ENCODE measurements at places on chromosomes 13 and 19.

DNA sequence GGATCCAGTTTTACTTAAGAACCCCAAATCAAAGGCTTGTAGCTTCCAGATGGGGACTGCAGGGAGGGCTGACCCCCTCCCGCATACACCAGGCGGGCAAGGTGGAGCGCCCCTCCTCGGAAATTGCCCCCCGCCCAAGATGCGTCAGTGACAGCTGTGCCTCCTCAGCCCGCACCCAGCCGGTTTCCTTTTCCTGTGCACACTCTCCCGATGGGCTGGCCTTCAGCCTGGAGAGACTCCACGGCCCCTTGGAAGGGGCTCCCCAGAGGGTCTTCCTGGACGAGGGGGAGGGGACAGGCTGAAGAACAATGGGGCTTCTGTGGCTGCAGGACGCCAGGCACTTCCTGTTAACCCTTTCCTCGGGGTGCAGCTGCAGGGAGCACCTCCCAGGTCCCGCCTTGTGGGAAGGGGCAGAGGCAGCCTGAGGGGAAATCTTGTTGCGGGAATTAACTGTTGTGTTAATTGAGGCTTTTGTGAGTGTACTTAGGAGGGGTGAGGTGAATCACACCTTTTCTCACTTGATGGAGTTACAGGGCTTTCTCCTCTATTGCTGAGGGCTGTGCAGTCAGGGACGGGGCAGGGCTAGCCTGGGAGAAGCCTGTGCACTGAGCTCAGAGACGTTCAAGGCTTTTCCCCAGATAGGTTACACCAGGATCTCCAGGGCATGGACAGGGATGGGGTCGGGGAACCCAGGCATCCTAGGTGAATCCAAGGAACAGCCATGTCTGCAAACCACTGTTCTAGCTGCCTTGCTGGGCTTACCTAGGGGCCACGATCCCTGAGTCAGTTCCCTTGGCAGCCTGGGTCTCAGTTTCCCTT lies 14.3 kb downstream of the IER2 start:
- peak; percentile 62 for DNase-seq

- DNase-seq, result peak; percentile 96
Observed at GRCh38 chr19:52535771-52536447, 8.4 kb downstream of the ZNF808 start.

- no peak for DNase-seq
Observed at GRCh38 chr13:62085337-62086229, 669.9 kb upstream of the PCDH20 start.

DNA sequence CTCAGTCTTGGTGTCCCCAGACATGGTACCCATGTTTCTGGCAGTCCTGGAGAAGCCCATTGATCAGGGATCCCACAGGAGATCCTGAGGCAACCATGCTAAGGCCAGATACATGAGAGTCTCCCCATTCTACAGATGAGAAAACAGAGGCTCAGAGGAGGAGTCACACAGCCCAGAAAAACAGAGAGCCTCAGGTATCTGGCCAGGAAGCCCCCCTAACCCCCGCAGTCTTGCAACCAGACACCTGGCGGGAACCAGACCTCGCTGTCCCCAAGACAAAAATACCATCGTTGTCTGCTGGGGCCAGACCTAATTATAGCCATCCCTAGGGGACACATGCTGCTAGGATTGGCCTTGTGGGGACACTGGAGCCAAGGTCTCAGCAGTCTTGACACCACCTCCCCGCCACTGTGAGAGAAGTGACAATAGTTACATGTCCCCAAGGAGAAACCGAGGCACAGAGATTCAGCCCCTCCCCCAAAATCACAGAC lies 1.6 kb upstream of the PDE4C start:
- DNase-seq, result no peak

GRCh38 chr13:113949546-113949945 lies 24.3 kb downstream of the C13orf46 start:
- DNase-seq, result no peak

DNA sequence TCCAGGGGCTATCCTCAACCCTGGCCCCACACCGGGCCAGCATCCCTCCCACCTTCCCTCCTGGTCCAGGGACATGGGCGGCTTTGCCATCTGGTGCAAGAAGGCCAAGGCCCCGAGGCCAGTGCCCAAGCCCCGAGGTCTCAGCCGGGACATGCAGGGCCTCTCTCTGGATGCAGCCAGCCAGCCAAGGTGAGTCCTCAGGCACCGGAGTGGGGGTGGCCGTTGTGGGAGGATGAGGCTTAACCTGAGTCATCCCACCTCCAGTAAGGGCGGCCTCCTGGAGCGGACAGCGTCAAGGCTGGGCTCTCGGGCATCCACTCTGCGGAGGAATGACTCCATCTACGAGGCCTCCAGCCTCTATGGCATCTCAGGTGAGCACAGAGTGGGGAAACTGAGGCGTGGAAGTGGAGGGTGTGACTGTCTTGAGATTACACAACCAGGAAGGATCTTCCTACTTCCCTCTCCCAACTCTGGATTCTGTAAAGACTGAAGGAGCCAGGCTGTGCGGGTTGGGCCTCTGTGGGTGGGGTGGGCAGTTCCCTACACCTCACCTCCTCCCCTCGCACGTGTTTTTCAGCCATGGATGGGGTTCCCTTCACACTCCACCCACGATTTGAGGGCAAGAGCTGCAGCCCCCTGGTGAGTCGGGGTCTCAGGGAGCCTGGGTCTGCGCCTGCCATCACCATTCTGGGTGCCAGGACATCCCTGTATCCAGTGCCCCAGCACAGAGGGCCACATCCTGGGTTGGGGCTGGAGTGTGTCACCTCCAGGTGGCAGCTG lies 3.8 kb downstream of the MVB12A start:
- DNase-seq, result no peak

DNA sequence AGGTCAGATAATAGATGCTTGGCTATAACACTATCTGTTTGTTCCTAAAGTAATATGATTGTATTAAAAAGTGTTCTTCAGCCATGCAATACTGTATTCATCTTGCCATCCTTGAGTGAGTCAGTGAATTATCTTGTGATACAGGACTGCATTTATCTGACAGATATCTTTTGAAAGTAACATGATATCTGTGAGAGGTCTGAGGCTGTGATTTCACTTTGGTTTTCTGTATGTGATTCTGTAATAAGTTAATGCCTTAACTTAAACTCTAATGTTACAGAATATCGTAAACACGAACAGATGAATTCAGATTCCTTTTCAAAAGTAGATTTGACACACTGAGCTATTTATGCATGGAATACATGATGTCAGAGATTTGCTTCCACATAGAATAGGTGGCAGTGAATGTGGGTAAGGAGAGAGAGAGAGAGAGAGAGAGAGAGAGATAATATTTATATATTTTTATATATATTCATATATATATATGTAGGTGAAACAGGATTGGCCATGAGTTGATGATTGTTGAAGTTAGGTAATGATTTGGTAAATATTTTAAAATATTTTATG lies 97.9 kb upstream of the RNF113B start:
- no peak for DNase-seq

GRCh38 chr13:107192289-107192688 lies 624.4 kb upstream of the ARGLU1 start:
- DNase-seq, result no peak

GRCh38 chr13:105997581-105998550 lies 537.6 kb downstream of the EFNB2 start:
- no peak for DNase-seq

DNA sequence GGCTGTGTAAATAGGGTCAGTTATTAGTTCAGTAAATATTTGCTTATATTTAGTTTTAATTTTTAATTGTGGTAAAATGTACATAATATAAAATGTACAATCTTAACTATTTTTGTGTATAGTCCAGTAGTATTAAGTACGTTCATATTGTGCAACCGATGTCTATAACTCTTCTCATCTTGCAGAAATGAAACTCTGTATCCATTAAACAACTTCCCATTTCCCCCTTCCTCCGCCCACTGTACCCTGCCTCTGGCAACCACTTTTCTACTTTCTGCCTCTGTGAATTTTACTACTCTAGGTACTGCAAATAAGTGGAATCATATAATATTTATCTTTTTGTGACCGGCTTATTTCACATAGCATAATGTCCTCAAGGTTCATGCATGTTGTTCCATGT lies 24.4 kb downstream of the UBAC2 start:
- no peak for DNase-seq

GRCh38 chr13:99370481-99371275 lies 63.5 kb upstream of the GPR183 start:
- DNase-seq, result no peak

DNA sequence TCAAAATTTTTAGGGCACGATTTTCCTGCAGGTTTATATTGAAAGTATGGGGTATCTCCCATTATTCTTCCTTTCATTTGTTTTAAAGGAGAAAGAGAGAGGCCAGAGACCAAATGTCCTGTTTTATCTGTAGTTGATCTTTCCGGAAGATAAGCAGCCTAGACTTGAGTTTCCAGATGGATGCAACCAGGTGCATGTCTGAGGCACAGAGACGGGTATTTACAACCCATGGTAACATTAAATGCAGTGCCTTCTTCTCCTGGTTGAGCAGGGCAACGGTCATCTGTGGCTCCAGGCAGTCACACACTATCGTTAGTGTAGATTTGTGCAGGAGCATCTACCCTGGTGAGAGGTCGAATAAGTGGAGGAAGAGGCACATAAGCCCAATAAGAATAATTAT lies 1507.1 kb downstream of the UQCRFS1 start:
- no peak for DNase-seq

- DNase-seq, result no peak
Observed at GRCh38 chr13:51524829-51525566, 59.3 kb upstream of the WDFY2 start.

- DNase-seq, result no peak
Observed at GRCh38 chr13:45782327-45783045, 69.1 kb downstream of the SIAH3 start.

- no peak for DNase-seq
Observed at GRCh38 chr19:58455306-58455705, 3.9 kb downstream of the ZNF324B start.

GRCh38 chr13:35723053-35723461 lies 246.6 kb upstream of the MAB21L1 start:
- DNase-seq, result no peak

DNA sequence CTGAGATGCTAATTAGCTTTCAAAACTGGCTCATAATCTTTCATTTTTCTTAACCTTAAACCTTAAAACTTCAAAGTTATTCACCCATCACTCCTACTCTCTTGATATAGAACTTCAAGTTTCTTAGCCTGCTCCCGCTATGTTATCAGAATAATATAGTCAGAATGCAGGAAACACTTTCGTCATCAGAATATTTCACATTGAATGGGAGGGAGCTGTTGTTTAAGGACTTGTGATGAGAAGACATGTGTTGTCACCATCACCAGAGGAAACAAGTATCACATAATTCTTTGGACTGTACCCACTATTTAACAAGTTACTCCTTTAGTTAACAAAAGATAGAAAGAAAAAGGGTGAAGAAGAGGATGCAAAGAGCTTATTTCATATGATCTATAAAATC lies 65.0 kb upstream of the FNDC3A start:
- no peak for DNase-seq

GRCh38 chr13:26749285-26749684 lies 11.3 kb downstream of the GPR12 start:
- DNase-seq, result no peak

- no peak for DNase-seq
Observed at GRCh38 chr13:73667756-73668155, 466.4 kb downstream of the KLF12 start.

DNA sequence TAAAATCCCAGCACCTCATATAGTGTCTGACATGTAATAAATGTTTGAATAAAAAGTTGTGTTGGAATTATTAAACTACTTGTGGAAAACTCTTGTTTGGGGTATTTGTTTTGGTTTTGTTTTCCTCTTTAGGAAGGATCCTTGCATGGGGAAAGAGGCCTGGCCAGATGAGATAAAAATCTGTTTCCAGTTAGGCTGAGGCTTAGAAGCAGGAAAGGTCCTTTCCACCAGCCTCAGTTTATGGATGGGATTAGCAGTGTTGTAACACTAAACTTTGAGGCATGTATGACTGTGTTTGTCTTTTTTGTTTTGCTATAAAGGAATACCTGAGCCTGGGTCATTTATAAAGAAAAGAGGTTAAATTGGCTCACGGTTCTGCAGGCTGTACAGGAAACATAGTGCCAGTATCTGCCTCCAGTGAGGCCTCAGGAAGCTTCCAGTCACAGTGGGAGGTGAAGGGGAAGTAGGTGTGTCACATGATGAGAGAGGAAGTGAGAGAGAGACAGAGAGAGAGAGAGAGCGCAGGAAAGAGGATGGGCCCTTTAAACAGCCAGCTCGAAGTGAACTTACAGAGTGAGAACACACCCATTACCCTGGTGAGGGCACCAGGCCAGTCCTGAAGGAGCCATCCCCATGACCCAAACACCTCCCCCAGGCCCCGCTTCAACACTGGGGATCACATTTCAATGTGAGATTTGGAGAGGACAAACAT lies 21.6 kb downstream of the SPATA13 start:
- DNase-seq, result no peak

DNA sequence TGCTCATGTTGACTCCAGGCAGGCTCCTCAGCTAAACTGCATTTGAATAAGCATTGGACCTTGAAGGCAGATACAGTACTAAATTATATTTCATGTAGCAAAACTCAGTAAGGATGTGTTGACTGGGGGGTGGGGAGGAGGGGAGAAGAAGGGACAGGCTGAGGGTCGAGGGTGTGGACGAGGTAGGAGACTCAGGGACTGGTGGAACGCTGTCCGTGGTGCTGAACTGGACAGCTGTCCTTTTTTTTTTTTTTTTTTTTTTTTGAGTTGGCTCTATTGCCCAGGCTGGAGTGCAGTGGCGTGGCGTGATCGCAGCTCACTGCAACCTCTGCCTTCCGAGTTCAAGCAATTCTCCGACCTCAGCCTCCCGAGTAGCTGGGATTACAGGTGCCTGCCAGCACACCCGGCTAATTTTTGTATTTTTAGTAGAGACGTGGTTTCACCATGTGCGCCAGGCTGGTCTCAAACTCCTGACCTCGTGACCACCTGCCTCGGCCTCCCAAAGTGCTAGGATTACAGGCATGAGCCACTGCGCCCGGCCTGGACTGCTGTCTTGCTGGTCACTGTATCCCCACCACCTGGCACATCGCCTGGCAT lies 33.2 kb upstream of the CASP14 start:
- peak; percentile 8 for DNase-seq

- no peak for DNase-seq
Observed at GRCh38 chr13:50291611-50292010, 276.4 kb downstream of the KCNRG start.

DNA sequence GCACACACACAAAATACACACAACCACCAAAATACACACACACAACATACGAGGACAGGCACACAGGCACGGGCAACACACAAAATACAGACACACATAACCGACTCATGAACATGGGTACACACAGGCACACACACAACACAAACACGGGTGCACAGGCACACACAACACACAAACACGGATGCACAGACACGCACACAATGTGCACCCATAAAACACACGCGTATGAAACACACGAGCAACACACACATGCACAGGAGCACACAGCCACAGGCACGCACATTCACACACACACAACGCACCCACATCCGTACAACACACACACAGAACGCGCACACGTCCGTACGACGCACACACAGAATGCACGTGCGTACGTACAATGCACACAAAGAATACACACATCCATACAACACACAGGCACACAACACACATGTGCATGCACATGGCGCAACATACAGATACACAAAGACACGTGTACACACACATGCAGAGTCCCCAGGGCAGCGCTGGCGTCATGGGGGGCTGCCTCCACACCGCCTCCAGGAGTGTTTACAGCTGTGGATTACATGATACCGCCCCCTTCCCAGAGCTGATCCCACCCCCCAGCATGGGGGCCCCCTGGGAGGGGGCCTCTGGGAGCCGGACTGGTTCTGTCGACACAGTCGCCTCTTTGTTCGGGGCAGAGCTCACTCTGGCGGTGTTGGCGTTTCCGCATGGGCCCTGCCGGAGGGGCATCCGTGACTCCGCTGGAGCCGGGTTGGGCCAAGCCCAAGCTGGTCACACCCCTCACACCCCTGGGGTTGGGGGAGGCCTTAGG lies 2.9 kb downstream of the SBNO2 start:
- no peak for DNase-seq

GRCh38 chr13:99285432-99286182 lies 21.6 kb downstream of the GPR183 start:
- no peak for DNase-seq

All from stimulated activated CD4-positive, alpha-beta T cell treated with anti-CD3 and anti-CD28 coated beads, Interleukin-15, amount 100 ng/mL, for 24 hours (primary cell).